ENCODE measurements at places on chromosomes 5 and 9.

GRCh38 chr5:151026679-151027078 lies 6.3 kb downstream of the GPX3 start:
- DNase-seq, result no peak

GRCh38 chr9:101495810-101496209 lies 37.8 kb upstream of the RNF20 start:
- no peak for DNase-seq

DNA sequence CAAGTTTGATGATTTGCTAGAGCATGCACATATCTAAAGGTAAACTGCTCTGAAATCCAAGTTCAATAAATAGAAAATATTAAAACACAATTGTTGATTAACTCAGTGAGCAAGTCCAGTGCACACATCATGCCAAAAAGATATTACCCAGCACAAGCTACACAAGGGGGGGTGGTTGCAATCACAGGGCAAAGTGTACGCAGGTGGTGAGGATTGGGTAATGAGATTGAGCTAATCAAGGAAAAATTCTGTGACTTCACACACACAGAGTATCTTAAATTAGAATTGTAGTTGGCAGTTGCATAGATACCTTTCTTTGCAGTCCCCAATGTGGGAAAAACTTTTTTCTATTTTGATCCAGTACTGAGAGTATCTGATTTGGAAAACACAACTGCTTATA lies 156.1 kb upstream of the NTRK2 start:
- DNase-seq, result peak; percentile 84

- DNase-seq, result no peak
Measured at GRCh38 chr5:164672931-164673694, 1167.7 kb downstream of the MAT2B start.

DNA sequence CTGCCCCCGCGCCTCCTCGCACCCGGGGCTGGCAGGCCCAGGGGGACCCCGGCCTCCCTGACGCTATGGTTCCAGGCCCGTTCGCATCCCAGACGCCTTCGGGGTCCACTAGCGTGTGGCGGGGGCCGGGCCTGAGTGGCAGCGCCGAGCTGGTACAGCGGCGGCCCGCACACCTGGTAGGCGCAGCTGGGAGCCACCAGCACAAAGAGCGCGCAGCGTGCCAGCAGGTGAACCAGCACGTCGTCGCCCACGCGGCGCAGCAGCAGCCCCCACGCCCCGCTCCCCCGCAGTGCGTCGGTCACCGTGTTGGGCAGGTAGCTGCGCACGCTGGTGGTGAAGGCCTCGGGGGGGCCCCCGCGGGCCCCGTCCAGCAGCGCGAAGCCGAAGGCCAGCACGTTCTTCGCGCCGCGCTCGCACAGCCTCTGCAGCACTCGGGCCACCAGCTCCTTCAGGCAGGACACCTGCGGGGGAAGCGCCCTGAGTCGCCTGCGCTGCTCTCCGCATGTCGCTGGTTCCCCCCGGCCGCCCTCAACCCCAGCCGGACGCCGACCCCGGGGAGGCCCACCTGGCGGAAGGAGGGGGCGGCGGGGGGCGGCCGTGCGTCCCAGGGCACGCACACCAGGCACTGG lies 548 bp downstream of the TERT start:
- DNase-seq, result no peak

DNA sequence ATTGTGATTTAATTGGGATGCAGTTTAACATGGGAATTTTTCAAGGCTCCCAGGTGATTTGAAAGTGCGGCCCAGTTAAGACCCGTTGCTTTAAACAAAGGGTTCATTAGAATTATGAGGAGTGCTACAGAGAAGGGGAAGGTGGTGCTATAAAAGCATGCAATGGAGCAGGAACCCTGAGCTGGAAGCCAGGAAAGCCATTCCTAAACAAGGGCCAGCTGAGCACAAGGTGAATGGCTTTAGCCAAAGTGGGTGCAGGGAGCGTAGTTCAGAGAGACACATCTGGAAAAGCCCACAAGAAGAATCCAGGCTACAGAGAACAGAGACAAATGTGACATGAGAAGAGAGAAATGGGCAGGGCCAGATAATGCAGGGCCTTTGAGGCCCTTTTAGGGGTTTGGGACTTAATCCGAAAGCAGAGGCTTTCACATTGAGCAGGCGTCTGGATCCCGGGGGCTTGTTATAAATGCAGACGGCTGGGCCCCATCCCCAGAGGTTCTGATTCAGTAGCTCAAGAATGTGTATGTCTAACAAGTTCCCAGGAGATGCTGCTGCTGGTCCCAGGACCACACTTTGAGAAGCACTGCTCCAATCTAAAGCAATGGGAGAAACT lies 138.1 kb upstream of the WWC1 start:
- DNase-seq, result no peak

DNA sequence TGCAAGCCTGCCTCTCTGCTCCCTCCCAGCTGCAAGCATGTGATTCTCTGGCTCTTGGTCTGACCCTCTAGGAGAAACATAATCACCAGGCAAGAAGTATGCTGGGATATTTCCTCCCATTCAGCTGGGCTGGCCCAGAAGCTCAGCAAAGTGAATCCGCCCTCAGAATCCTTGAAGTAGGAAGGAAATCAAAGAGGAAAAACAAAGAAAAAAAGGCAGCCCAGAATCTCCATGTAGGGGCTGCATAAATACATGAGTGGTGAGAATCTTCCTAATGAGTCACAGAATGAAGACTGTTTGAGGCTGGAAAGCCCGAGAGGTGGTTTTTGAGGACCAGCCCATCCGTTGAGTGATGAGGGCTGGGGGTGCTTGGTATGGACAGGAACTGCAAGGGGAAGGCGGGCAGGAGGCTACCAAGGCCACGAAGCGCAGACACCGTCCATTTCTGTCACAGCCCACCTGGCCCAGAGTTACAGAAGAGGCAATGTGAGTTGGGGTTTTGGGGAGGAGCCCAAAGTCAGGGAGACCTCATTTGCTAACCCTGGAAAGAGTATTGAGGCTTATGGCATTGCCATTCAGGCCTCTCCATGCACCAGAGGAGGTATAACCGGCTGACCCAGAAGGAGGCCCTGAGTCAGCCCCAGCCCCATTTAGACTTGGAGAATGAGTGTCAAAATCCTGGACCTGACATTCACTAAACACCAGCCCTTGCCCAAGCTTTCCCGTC lies 33.4 kb upstream of the TGFBR1 start:
- no peak for DNase-seq

DNA sequence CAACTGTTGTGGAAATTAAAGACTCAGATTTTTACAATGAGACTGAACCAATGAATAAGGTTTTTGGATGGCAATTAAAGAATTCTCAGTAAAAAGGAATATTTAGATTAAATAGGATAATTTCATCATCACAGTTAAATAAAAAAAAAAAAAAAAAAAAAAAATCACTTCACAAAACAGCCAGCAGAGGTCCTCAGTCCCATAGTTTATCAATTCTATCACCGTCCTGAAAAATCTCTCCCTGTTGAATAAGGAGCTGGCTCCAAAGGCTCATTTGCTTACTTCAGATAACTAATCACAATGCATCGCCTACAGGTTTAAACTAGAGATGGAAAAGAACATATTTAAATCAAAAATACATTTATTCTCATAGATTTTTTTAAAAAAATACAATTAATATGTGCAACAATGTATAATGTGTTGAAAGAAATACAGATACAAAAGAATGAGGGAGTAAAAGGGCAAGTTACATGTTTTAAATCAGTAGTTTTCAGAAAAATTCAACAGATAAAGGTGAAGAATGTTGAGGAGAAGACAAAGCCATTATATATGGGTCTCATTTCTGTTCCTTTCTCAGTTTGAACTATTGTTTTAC lies 175.8 kb upstream of the CHD1 start:
- DNase-seq, result no peak

- DNase-seq, result no peak
Measured at GRCh38 chr9:5326187-5326586, 13.5 kb downstream of the RLN1 start.
